EH (cell line): ENCODE measurements at places on chromosomes 3 and 15.
A peak's percentile ranks its signal among the peaks of the same experiment; 100 is the strongest.

- no peak for DNase-seq
Measured at GRCh38 chr3:197380786-197381185, 82.4 kb upstream of the DLG1 start.

DNA sequence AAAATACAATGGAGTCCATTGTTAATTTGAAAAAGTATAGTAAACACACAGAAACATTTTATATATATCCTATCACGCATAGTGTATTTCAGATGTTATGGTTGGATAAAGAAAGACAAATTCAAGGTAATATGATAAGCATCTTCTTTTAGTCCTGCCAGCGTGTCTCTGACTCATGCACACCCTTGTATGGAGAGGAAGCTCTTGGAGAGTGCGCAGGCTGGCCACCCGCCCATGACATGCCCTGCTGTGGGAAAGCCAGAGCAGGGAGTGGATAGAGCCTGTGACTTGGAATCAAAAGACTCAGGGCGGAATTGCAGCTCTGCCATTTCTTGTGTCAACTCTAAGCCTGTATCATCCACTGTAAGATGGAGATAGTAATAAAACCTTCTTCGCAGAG, 23.0 kb upstream of the COPG1 start:
- DNase-seq, result peak; percentile 97

GRCh38 chr15:43920254-43920600, 93.4 kb downstream of the WDR76 start:
- peak; percentile 35 for DNase-seq

GRCh38 chr3:48187301-48187578, 977 bp downstream of the CDC25A start:
- DNase-seq, result no peak

DNA sequence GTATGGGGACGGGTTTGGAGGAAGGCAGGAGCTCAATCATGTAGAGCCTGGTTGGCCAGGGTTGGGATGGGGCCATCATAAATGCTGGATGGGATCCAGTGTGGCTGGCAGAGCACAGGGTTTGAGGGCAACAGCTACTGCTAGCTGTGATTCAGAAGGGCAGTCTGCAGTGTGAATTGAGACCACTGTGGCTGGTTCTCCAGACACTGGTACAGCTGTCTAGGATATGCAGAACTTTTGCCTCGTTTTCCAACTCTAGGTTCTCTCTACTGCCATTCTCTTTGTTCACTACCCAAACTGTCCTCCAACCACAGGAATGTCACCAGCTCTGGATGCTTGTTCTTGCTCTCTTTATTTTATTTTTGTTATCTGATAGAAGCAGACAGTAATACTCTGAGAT, 543.6 kb downstream of the AGBL1 start:
- DNase-seq, result no peak

GRCh38 chr3:94251566-94251965, 188.7 kb downstream of the NSUN3 start:
- DNase-seq, result no peak

- peak; percentile 73 for DNase-seq
Measured at GRCh38 chr15:63288778-63289378, 11.5 kb downstream of the APH1B start.

DNA sequence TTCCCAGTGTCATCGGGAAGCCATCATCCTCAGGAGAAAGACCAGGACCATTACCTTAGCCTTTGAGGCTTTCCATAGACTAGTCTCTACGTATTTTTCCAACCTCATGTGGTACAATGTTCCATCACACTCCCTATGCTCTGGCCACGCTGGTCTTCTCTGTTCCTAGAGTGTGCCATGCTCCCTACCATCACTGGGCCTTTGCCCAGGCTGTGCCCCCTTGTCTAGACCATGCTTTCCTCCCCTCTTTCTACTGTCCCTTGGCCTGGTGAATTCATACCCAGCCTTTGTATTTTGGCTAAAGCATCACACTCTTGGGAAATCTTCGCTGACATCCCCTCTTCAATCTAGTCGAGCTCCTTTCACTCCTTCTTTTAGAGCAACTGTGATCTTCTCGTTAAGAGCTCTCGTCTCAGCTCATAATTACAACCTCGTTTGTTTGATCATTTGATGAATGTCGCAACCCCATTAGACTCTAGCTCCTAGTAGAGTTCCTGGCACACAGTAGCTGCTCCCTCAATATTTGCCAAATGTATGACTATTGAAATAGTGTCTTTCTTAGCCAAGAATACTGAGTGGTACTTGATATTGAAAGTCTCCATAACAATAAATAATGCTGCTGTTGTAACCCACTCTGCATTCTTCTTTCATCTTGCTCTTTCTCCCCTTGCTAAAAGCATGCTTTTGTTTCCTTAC, 100.2 kb upstream of the FAM3D start:
- DNase-seq, result no peak

DNA sequence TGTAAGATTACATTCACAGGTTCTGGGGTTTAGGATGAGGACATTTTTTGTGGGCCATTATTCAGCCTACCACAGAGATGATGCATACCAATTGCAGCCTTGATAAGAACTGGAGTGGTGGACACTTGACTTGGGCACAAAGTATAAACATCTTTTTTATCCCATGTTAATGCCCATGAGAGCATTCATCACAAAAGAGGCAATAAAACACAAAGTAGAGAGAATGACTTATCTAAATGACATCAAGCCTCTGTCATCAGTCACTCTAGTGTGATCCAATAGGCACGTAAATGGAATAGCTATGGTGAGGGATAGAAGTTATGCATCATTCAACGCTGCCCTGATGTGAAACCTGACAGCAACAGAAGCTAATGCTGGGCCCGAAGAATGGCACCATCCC, 25.8 kb downstream of the VEPH1 start:
- DNase-seq, result no peak

- no peak for DNase-seq
Measured at GRCh38 chr3:34364335-34364734, 565.9 kb downstream of the PDCD6IP start.

GRCh38 chr3:184479426-184480126, 82.0 kb upstream of the EPHB3 start:
- DNase-seq, result no peak

DNA sequence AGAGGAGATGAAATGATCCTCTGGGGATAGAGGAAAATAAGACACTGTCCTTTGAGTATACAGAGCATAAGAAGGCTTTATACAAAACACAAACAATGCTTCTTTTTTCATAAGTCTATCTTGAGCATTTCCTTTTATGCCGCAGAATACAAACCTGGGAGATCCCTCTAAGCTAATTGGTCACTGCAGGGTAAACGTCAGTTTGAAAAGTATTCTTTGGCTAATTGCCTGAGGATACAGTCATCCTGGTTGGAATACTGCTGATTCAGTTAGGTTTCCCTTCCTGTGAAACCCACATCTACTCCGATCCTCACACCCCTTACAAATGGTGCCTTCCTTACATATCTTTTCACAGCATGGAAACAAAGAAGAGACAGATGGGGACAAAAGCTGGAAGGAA, 10.6 kb downstream of the WNT5A start:
- peak; percentile 94 for DNase-seq

DNA sequence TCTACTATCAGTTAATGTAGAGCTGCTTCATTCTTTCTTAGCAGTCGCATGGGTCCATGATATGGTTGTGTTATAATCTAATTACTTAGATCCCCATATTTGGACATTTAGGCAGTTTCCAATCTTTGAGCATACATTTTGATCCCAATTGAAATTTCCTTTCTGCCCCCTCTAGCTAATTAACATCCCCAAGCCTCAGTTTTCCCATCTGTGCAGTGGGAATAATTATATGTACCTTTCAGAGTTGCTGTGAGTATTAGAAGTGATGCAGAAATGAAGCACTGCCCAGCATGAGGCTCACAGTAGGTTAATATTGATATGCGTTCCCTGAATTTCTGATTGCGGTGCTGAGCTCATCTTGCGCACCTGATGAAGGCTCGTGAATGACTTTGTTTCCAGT, 21.8 kb downstream of the SPSB4 start:
- no peak for DNase-seq

DNA sequence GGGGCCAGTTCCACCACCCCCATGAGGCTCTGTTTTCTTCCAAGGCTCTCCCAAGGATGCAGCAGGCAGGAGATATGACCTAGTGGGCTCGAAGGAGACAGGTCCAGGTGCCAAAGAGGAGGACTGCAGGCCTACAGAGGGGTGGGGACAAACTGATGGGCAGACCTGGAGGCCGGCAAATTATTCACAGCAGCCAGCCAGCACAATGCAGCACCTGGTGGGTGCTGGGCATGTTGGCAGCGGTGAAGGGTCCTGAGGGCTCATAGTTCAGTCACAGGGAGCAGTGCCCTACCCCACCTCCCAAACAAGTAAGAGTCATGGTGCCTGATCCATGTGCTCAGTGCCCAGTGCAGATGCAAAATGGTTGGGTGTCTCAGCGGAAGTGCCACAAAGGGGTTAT, 171.7 kb downstream of the ABHD5 start:
- DNase-seq, result no peak

DNA sequence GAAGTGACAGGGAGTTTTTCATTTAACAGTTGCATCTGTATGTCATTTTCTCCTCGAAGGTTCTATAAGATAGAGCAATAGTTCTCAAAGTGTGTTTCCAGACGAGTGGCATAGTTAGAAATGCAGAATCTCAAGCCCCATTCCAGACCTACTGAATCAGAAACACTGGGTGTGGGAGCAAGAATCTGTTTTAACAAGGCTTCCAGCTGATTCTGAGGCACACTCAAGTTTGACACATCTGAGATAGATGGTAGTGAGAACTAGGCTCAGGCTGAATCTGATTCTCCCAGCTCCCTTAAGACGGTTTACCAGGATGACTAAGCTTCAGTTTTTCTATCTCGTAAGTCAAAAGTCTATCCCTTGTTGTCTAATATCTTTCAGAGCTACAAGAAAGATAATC, 159.8 kb upstream of the NUDT16 start:
- peak; percentile 90 for DNase-seq

DNA sequence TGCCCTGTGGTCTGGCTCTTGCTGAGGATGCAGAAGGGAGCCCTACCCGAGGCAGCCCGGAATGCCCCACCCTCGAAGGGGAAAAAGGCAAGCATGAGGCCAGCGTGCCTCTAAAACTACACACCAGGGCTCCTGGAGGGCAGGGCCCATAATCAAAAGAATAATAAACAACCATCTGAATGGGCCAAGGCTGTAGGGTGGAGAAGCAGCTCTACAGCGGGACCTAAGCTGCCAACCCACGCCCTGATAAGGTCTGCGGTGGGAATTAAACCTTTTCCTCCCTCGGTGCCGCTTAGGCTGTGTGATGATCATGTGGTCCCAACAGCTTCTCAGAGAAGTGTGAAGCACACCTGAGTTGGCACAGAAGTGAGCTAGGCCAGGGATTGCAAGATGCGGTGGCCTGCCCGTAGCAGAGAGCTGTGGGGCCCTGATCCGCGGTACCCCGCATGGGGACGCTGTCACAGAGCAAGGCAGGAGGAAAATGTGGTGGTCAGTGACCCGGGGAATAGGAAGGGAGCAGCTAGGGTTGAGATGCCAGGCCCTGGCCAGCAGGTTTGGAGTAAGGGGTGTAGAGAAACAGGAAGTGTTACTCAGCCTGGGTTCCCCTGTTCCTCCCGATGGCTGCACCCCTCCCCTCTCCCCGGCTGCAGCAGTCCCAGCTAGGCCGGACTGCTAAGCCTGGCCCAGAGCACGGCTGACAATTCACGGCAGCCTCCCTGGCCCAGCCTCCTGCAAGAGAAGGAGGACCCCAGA, 1.1 kb upstream of the C15orf62 start:
- no peak for DNase-seq

- peak; percentile 63 for DNase-seq
Measured at GRCh38 chr3:189978753-189979152, 141.9 kb downstream of the P3H2 start.

DNA sequence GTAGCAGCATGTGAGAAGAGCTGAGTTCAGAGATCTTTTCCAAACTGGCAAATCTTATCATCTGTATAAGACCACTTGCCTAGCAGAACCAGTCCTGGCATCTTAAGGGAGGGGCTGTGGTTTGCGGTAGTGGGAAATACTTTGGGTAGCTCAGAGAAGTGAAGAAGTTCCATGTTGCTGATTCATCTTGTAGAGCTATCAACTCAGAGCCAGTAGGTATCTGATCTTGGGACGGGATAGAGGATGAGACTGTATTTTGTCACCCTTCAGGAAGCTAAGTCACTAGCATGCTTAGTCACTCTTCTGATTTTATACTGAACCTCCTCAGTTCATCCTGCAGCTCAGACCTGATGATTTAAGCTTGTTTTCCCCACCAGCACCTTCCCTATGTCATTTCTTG, 211.4 kb downstream of the NR1D2 start:
- peak; percentile 94 for DNase-seq
